ENCODE measurements at places on chromosomes 2 and 18.

DNA sequence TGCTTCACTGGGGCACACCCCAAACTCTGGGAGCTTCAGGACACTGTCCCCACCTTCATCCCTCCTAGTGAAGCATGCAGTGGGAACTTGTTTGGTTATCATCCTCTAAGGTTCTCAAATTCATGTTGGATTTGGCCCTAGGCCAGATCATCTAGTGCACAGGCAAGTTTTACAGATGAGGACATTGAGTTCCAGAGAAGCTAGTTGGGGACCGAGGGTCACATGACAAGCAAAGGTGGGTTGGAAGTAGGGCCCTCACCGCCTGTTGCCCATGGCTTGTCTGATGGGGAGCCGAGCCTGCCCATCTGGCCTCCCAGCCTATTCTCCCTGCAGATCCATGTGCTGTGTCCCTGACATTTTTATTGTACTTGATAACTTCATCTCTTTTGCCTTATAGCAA is 2.8 kb downstream of the PRKCE start:
- DNase-seq = no peak

DNA sequence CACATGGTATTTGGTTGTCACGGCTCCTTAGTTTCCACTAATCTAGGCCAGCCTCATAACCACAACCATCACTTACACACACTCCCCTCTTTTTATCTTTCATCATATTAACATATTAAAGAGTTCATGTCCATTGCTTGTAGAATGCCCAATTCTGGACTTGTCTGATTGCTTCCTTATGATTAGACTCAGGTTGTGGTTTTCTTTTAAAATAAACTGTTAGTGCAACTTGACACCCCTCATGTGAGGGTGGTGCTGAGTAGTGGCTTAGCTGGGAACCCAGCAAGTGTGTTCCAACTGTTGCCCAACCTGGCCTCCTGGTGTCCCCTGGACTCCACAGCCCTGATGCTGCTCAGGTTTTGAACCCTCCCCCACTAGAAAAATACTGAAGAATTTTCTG is 20.1 kb upstream of the CD207 start:
- DNase-seq = no peak

DNA sequence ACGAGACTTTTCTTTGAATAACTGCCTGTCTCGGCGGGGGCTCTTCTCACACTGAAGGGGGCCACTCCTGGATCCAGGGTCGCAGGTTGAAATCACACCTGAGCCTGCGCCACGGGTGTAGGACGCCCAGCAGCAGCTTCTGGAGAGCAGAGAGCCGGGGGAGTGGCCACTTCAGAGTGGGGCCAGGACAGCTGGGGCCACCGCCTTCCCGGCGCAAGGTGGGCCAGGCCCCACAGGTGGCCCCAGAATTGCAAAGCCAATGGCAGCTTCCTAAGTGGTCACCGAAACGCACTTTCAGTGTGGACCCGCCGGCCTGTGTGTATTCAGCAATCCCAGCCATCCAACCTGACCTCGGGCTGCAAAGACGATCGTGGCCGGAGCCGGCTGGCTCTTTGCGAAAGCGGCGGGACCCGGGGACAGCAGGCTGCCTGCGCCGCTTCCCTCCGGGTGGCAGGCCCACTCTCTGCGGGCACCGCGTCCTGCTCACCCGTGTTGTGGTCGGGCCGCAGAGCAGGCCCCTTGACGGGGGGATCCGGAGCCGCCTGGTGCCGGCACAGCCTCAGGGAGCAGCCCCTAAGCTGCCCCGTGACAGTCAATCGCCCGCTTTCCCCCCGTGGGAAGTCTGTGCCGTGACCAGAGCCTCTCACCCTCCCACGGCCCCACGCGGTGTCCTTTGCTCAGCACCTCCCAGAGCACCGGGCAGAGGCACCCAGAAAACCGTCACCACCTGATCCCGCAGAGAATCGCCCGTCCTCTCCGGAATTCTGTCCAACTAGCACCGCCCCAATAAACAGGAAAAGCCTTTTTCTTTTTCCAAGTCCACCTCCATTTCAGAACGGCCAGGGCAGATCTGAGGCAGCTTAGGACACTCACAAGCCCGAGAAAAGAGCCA is 144.7 kb downstream of the ZNF516 start:
- no peak for DNase-seq

GRCh38 chr2:221309892-221310583 is 262.1 kb downstream of the EPHA4 start:
- DNase-seq = no peak

DNA sequence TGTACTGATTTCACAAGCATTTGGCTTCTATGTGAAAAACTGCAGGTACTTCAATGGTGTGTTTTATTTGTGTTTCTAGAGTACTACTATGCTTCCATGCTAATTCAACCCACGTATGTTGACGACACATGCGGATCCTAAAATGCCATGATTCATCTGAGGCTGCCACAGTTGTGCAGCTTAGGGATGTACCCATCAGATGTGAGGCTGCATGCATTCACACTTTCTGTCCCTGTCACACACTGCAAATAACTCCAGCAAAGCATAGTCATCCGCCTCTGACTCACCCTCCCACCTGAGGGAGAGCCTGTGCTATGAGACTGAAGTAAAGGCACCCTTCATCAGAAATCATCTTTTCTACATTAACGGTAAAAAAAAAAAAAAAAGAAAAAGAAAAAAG is 22.1 kb upstream of the SERTAD2 start:
- peak; percentile 54 for DNase-seq

GRCh38 chr18:1806884-1807615 is 764.3 kb downstream of the METTL4 start:
- DNase-seq = no peak

- DNase-seq = no peak
Observed at GRCh38 chr2:200592406-200593075, 6.7 kb downstream of the AOX1 start.

DNA sequence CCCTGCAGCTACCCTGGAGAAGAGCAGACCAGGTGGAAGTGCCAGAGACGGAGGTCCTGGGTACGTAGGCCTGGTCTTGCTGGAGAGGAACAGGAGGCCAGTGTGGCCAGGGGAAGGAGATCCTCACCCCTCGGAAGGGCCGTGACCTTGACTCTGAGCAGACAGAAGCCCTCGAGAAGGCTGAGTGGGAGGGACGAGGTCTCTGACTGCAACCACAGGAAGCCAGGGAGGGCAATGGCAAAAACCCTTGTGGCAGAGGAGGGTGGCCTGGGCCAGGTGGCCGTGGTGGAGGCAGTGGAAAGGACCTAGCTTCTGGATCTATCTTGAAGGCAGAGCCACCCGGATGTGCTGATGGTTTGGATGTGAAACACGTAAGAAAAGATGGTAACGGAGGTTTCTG is 28.1 kb downstream of the THAP4 start:
- DNase-seq = no peak

- no peak for DNase-seq
Observed at GRCh38 chr2:96241227-96241626, 24.6 kb downstream of the TMEM127 start.

- DNase-seq = no peak
Observed at GRCh38 chr18:76482971-76483691, 11.9 kb downstream of the ZNF516 start.

DNA sequence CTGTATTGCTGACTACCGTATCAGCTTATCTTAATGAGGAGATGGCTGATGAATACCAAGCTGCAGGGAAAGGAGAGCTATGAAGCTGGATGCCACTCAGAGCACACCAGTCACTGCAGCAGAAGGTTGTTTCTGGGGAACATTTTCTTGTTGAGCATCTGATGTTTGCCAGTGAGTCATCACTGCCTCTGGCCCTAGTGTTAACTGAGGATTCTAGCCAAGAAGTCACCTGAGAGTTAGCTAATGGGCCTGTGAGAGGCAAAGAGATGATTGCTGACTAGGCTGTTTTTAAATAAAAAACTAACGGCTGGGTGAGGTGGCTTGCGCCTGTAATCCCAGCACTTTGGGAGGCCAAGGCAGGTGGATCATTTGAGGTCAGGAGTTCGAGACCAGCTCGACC is 37.9 kb downstream of the CCDC150 start:
- no peak for DNase-seq
